ENCODE measurements at places on chromosomes 16 and 17. TPM values are rescaled to one million over a fixed set of nuclear protein-coding genes. Genes with fewer than 3 reads are reported as not detected.

RAB26 gene
- total RNA-seq: 0.20 TPM

REXO5 gene
- 8.8 TPM for total RNA-seq

CHRNE gene
- total RNA-seq: 0.37 TPM

C16orf46 gene
- 1.1 TPM for total RNA-seq

TPSB2 gene
- not detected for total RNA-seq

KRTAP16-1 gene
- total RNA-seq: not detected

CDH13 gene
- 15.1 TPM for total RNA-seq

MEOX1 gene
- total RNA-seq: not detected

CBX8 gene
- 2.0 TPM for total RNA-seq

TNFRSF13B gene
- not detected for total RNA-seq

TP53TG3 gene
- total RNA-seq: not detected

CCL7 gene
- total RNA-seq: 2.2 TPM

CACNG1 gene
- not detected for total RNA-seq

CA4 gene
- total RNA-seq: not detected

PNMT gene
- not detected for total RNA-seq

KRTAP1-5 gene
- 1.6 TPM for total RNA-seq

IL17C gene
- total RNA-seq: not detected

TNFRSF17 gene
- not detected for total RNA-seq

FBXL16 gene
- total RNA-seq: 0.59 TPM

TEKT1 gene
- not detected for total RNA-seq

TEX19 gene
- under 0.01 TPM for total RNA-seq

HEATR9 gene
- not detected for total RNA-seq

C16orf96 gene
- not detected for total RNA-seq

ACSM2A gene
- not detected for total RNA-seq

FA2H gene
- not detected for total RNA-seq

LHX1 gene
- total RNA-seq: not detected

KIF18B gene
- total RNA-seq: 13.5 TPM

IRX3 gene
- total RNA-seq: 5.1 TPM

CCDC200 gene
- total RNA-seq: 0.37 TPM

NAGS gene
- total RNA-seq: 41.4 TPM

SYCE1L gene
- total RNA-seq: not detected

CCL15 gene
- total RNA-seq: not detected

KCNH6 gene
- not detected for total RNA-seq

HSPB9 gene
- total RNA-seq: not detected

FBXL19 gene
- total RNA-seq: 14.3 TPM

CBFA2T3 gene
- not detected for total RNA-seq

ZNF778 gene
- 7.4 TPM for total RNA-seq

CETP gene
- not detected for total RNA-seq

CCL17 gene
- total RNA-seq: not detected

PLEKHG4 gene
- 69.0 TPM for total RNA-seq

KCNJ18 gene
- total RNA-seq: not detected
